ENCODE measurements at places on chromosomes 2 and 18.

DNA sequence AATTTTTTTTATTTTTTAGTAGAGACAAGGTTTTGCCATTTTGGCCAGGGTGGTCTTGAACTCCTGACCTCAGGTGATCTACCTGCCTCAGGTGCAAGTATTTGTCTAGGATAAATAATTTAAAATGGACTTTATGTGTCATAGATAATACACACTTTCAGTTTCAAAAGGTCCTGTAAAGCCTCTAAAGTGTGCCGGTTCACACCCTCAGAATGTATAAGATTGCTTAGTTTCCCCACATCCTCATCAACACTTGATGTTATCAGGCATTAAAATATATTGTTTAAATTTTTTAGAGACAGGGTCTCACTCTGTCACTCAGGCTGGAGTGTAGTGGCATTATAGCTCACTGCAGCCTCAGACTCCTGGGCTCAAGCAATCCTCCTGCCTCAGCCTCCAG is 170.5 kb downstream of the ANKRD44 start:
- no peak for DNase-seq

- no peak for DNase-seq
Observed at GRCh38 chr2:126723281-126723815, 67.4 kb downstream of the GYPC start.

- no peak for DNase-seq
Observed at GRCh38 chr18:54020156-54020745, 204.2 kb downstream of the MBD2 start.

DNA sequence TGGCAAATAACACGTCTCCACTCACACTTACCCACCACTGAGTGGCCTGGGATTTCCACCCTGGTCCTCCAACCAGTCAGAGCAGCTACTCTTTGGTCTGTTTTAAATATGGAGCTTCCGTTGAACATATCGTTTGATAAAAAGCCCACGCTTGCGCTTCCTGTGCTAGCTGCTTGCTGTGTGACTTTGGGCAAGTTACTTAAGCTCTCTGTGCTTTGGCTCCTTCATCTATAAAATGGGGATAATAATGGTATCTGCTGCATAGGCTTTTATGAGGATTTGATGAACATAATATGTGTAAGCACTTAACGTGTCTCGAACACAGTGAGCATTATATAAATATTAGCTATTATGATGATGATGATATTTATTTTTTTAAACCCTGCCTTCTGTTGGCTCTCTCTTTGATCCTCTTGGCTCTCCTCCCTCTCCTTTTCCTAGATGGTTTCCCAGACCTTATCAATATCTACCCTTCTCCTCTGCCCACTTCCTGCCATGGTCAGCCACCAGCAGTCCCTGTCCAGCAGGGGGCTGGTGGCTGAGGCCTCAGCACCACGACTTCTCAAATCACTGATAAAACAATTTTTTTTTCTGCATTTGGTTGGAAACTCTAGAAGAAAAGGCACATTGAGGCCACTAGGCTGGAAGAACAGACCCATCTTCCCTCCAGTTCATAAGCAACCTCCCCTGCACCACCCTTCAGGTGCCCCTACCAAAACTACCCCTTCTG is 191.9 kb downstream of the LOXHD1 start:
- DNase-seq: no peak

GRCh38 chr2:214550786-214551185 is 139.9 kb downstream of the VWC2L start:
- DNase-seq: no peak

DNA sequence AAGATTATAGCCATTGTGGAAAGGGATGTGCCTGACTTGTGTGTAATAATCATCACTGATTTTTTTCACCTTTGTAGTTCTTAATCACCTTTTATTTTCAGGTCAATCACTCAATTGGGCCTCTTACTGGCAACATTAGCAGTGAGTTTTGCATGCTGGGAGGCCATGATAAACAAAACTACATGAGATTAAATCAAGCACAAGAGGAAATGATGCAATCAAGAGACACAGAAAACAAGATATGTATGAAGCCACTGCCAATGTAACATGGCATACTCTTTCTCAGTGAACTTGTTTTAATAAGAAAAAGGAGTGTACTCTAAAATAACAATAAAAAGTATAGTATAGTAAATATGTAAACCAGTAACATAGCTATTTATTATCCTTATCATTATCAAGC is 69.9 kb upstream of the FSIP2 start:
- no peak for DNase-seq

Measured in activated CD8-positive, alpha-beta memory T cell treated with anti-CD3 and anti-CD28 coated beads for 48 hours (primary cell).